ENCODE measurements at places on chromosomes 7 and 10.

- DNase-seq = no peak
Observed at GRCh38 chr7:29647020-29647654, 83.5 kb downstream of the PRR15 start.

GRCh38 chr7:154777023-154777422 is 225.9 kb downstream of the PAXIP1 start:
- peak; percentile 96 for DNase-seq

- no peak for DNase-seq
Observed at GRCh38 chr7:116978006-116978405, 24.7 kb downstream of the ST7 start.

DNA sequence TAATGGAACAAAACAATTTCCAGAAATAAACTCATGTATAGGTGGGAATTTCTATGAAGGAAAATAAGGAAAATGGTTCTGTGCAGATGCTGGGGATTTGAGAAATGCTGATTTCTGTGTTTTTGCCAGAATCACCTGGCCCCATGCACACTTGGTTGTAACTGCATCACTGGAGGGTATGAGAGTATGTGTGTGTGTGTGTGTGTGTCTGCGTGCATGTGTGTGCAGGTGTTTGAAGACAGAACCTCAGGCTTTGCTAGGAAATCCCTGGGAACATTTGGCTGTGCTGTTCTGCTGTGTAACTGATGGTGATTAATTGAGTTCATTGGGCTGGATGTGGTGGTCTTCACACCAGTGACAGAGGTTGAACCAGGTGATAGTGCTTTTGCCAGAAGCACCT is 141.6 kb downstream of the CAMK1D start:
- no peak for DNase-seq

DNA sequence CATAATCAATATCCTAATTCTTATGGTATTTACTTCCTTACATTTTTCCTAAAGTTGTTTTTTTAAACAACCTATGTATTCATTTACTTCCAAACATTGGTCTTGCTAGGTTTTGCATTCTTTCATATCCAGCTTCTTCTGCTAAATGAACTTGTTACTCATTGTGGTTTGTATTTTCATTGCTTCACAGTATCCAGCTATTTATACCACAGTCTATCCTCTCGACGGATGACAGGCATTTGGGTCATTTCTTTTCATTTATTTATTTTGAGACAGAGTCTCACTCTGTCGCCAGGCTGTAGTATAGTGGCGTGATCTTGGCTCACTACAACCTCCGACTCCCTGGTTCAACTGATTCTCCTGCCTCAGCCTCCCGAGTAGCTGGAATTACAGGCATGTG is 66.8 kb downstream of the CCDC6 start:
- DNase-seq = peak; percentile 42

GRCh38 chr7:14018751-14019150 is 29.3 kb upstream of the ETV1 start:
- no peak for DNase-seq

DNA sequence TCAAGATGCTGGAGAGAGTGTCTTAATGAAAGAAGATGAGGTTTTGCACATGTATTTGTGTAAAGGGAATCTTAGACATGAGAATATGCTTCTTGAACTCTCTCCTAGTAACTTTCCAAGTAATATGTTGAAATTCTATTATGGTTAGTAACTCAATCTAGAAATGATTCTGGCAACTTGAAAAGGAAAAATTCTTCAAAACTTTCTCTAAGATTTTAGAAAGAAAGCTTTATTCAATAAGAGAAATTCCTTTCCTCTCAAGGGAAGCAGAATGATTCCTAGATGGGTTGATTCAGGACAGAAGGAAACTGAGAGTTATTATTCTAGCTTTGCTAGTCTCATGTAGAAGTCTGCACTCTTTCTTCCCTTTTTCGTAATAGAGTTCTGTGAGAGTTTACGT is 364.3 kb upstream of the PLXDC2 start:
- no peak for DNase-seq

DNA sequence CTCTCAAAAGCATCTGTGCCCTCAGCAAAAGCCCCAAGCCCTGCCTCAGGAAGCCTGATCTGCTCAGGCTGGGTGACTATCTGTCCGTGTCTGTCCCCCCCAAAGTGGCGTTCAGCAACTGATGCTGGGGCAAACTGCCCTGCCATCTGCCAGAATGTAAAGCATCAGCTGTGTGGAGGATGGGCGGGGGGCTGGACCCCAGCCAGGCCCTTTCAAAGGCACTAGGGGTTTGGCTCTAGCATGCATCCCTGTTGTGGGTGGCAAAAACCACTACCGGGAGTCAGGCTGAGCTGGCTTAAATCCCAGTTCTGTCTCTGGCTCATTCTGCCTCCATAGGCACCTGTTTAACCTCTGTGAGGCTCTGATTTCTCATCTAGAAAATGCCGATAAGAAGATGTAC is 35.5 kb downstream of the GPRIN2 start:
- peak; percentile 40 for DNase-seq

DNA sequence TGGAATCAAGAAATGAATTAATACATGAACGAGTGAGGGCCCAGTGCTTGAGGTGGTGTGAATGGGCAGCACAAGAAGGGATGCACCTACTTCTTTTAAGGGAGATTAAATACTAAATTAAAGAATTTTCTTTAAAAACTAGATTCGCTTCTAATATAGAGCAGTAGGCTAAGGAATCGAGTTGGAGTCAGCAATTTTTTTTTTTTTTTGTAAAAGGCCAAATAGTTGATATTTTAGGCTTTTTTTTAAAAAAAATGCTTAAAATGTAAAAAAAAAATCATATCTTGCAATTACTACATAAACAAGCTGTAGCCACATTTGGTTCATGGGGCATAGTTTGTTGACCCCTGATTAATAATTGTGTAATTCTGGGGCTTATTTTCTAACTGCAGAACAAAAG is 31.9 kb downstream of the A1CF start:
- no peak for DNase-seq

DNA sequence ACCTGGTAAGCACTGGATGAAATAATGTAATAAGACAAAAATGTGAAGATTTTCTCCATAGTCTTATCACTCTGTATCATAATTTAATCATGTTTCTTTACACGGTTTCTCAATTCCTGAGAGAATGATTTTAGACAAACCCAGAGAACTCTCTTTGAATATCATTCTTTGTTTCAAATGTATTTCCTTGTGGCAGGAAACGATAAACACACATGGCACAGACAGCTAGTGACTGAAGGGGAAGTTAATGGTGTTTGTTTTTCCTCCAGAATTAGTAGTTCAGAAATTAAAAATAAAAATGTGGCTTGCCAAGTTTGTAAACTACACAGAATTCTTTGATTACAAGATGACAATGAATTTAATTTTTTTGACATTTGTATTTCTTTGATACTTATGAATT is 163.7 kb upstream of the PRPS1L1 start:
- DNase-seq = no peak

DNA sequence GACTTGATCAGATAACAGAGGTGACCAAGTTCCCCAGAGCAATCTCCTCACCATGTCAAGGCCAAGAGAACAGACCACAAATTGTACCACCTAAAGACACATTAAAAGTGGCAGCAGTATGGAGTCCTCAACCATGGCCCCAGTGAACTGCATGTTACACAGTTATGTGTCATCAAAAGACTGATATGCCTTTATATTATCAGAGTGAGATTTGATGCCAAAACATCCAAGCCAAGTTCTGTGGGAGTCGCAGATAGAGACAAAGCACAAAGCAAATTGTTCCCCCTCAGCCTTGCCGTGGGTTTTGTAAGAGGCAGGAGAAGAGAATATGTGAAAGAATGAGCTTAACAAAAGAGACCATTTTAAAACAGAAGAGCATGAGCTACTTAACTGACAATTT is 39.2 kb upstream of the TES start:
- DNase-seq = no peak

DNA sequence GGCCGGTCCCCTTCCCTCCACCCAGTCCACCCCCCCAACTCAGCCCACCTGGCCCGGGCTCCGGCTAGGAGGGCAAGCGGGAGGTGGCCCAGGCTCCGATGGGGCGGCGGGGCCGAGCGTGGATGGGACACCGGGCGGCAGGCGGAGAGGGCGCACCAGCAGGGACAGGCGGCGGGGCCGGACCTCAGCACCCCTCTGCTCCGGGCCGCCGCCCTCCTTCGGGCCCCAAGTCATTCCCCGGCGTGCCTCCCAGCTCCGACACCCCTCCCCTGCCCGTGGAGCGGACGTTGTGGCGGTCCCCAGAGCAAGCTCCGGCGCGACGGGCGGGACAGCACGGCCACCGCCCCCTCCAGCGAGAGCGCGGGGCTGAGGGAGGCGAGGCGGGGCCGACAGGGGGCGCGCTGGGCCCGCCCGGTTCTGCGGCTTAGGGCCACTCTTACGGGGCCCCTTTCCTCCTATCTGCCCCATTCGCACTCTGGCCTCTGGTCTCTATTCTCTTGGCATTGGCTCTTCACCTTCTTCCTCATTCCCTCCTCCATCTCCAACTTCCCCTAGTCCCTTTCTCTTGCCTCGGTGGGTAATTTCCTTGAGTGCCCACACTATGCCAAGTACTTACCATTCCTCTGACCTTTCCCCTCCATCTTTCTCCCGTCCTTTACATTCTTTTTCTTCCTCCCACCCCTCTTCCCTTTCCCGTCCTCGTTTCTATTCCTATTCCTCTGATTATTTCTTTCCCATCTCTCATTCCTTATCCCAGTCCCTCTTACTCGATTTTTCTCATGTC is 701 bp upstream of the GBX1 start:
- no peak for DNase-seq

DNA sequence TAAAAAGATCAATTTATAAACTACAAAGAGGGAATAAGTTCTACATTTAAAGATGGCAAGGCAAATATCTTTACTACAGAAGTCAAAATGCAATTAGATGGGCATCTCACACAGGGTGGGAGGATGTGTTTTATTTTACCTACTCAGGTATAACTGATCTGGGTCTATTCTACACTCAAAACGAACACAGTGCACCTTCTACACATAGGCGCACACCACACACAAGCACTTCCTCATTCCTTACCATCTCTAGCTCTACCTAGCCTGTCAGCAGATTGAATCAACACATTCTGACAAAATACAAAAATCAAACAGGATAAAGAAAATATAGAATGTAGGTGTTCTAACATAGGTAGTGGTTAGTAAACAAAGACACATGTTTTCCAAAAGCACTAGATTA is 64.8 kb downstream of the SGCE start:
- DNase-seq = peak; percentile 17

GRCh38 chr7:112940314-112940732 is 146.3 kb downstream of the GPR85 start:
- DNase-seq = no peak

GRCh38 chr7:80851896-80852476 is 66.9 kb downstream of the SEMA3C start:
- DNase-seq = peak; percentile 52

DNA sequence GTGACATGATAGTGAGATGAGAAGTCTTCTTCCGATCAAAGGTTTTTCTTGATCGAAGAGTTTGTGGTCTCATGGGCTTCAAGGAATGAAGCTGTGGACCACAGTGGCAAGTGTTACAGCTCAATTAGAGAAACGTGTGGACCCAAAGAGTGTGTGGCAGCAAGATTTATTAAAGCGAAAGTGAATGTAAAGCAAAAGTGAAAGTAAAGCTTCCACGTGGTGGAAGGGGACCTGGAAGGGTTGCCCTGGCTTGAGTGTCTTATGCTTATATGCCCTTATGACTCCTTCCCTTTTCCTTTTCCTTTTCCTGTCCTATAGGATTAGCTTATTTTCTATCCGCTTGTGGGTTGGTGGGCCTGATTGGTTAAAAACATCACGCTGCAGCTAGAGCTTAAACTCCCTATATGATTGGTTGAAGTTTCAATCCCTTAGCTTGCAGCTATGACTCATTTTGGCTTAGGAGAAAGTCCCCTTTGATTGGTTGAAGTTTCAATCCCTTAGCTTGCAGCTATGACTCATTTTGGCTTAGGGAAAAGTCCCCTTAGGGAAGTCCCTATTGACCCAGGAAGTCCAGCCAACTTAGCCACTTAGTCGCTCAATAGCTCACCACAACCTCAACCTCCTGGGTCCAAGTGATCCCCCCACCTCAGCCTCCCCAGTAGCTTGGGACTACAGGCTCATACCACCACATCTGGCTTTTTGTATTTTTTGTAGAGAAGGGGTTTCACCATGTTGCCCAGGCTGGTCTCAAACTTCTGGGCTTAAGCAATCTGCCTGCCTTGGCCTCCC is 34.7 kb downstream of the MRPS24 start:
- peak; percentile 73 for DNase-seq

DNA sequence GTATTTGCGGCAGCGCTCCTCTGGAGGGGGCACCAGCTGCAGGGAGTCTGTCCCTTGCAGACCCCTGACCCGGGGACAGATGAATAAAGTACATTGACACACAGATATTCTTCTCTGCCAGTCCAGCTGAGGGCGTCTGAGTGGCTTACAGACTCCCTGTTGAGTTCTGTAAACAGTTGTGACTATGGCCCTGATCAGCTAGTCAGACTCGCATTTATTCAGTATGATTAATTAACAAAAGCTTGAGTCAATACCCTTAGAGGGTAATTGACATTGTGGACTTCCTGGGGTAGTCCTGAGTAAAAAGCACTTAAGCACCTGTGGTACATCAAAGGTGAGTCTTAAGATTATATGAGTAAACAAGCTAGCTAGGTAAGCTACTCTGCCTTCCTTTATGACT is 21.0 kb downstream of the ANKRD30A start:
- no peak for DNase-seq

GRCh38 chr10:87846023-87846422 is 17.3 kb downstream of the KLLN start:
- peak; percentile 86 for DNase-seq

GRCh38 chr7:45176091-45176490 is 18.5 kb downstream of the RAMP3 start:
- no peak for DNase-seq

DNA sequence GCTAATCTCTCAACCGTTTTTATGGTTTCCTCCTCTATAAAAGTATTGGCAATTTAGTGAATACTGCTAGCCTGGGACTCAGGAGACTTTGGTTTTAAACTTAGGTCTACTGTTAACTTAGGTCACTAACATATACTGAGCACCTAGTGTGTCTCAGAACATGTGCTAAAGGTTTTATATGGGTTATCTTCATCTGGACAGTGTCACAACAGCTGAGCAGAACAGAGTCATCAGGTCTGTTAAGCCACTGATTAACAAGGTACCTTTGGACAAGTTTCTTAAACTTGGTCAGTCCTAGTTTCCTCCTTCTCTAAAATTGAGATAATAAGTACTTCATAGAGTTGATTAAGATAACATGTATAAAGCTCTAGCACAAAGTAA is 30.6 kb downstream of the NET1 start:
- DNase-seq = no peak

- peak; percentile 39 for DNase-seq
Observed at GRCh38 chr10:115937768-115938056, 335.3 kb downstream of the GFRA1 start.

GRCh38 chr10:110368556-110368955 is 63.8 kb upstream of the SMNDC1 start:
- no peak for DNase-seq
